Stimulated activated CD4-positive, alpha-beta T cell treated with anti-CD3 and anti-CD28 coated beads, TNF-alpha, amount 100 ng/mL, for 48 hours (primary cell): ENCODE measurements at places on chromosomes 2 and 18.

GRCh38 chr2:17792515-17792914, 23.7 kb upstream of the MSGN1 start:
- DNase-seq = no peak

- no peak for DNase-seq
Measured at GRCh38 chr2:146949400-146949799, 895.4 kb upstream of the ACVR2A start.

GRCh38 chr18:55365342-55365741, 222.7 kb downstream of the TCF4 start:
- no peak for DNase-seq

- no peak for DNase-seq
Measured at GRCh38 chr2:182043021-182043420, 57.4 kb downstream of the PPP1R1C start.

DNA sequence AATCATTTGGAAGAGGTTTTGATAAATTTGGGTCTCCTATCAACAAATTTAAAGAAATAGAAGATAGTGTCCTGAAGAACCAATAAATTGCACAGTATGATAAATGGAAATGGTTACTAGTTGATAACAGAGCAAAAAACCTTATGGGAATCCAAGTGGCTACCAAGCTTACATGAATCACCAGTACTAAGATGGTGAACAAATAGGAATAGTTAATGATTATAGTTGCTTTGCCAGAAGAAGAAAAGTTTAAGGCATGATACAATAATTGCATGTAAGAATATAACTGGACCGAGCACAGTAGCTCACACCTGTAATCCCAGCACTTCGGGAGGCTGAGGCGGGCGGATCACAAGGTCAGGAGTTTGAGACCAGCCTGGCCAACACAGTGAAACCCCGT, 19.6 kb upstream of the INO80D start:
- no peak for DNase-seq

- no peak for DNase-seq
Measured at GRCh38 chr2:8573234-8573941, 108.5 kb upstream of the ID2 start.

- DNase-seq = peak; percentile 14
Measured at GRCh38 chr2:222903234-222904220, 42.7 kb downstream of the ACSL3 start.

DNA sequence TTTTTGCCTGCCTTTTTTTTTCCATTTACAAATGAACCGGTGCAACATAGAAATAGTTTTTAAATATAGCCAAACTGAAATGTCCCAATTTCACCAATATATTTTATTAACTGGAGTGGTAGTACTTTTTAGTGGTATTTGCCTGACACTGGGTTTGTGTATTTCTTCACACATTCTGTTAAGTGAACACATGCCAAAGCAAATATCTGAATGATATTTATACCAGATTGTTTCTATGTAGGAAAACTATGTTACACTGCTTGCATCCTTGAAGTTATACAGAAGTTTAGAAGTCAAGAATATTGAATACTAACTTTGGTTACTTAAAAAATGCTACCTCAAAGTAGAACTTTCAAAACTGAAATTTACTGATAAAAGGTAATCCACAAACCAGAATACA, 19.4 kb upstream of the ITPRID2 start:
- no peak for DNase-seq

DNA sequence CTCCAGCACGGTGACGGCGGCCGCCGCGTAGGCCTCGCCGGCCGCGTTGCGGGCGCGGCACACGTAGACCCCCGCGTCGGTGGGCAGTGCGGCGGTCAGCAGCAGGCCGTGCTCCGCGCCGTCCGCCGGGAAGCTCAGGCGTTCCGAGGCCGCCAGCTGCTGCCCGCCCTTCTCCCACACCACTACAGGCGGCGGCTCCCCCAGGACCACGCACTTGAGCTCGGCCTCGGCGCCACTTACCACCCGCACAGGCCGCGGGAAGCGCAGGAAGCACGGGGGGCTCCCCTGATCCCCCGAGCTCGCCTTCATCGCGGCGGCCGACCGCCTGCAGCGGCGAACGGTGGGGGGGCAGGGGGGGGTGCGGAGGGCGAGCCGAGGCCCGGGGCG, 422 bp downstream of the OBSL1 start:
- no peak for DNase-seq

DNA sequence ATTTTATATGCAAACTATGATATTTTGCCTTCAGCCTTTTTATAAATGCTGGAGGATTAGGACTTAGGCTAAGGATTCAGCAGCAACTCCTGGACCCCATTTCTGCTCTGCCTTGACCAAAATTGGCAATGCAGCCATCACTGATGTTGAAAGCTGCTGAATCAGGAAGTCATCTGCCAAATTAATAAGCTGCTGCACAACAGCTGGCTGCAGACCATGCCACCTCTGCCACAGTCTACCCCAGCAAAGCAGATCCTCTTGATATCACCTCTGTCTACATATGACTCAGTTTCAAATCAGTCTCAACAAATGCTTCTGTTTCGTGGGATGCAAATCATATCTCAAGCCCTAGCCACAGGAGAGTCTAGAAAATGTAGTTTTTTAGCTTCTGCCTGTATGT, 7.1 kb upstream of the SOS1 start:
- no peak for DNase-seq

GRCh38 chr2:33859176-33859575, 260.1 kb upstream of the FAM98A start:
- DNase-seq = no peak

DNA sequence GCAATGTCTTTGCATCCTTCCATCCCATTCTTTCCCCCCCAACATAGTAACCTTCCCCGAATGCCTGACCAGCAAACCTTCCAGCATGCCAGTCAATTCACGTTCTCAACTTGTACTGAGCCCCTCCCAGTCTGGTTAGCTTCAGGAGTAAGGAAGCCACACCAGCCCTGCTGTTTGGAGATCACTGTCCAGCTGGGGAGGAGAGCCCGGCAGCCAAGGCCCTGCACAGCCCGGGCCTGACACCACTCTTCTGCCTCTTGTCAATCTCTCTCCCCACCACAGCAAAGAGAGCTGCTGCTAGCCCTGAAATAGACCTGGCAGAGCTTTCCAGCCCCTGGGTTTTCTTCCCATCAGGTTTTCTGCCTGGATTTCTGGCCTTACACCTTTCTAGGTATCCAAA, 185.8 kb upstream of the ID2 start:
- DNase-seq = no peak

GRCh38 chr2:182240862-182241371, 185.9 kb downstream of the PDE1A start:
- no peak for DNase-seq

DNA sequence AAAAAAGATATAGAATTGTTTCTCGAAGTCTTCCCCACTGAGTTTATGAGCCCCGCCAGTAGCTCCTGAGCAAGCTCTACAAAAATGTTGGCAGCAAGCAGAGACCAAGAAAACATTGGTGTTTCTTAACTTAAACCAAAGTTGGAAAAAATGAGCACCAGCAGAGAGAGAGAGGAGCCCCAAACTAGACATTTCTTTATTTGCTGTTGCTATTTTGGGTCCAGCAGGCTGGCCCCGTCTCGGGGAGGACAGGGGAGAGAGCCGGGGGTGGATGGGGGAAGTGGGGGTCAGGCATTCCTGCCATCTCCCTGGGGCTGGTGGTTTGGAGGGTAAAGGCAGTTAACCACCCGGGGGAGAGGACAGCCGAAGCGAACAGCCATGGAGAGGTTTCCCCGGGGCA, 113.0 kb downstream of the DYSF start:
- no peak for DNase-seq

- no peak for DNase-seq
Measured at GRCh38 chr2:238170386-238171071, 11.8 kb downstream of the ERFE start.

DNA sequence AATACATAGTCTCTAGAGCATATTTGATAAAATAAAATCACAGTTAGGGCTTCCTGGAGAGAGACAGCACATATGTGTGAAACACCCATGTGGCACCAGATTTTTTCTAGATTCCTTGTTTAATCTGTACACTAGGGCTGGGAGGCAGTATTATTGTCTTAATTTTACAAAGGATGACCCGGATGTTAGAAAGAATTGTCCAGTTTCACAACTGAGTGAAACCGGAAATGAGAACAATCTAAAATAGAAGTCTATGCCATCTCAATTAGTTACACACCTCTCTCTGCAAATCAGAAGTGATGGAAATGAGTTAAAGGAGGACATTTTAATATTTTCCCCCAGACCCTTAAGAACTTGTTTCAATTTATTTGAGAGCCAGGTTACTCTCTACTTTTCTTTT, 463.7 kb upstream of the DSEL start:
- no peak for DNase-seq

DNA sequence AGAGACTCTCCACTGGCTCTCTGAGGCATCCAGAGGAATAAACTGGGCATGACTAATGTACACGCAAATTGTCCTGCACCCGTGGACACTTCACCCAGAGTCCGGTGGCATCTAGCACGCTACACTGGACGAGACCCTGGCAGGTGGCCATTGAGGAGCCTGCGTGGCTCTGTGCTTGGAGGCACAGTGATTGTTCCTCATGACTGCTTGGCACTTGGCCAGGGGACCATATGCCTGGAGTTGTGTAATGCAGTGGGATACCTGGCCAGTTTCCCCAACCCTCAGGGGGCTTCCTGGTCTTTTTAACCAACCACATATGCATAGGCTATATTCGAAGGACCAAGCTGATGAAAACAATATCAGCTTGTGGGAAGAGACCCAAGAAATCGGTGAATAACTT, 66.6 kb downstream of the MTCL1 start:
- DNase-seq = no peak

DNA sequence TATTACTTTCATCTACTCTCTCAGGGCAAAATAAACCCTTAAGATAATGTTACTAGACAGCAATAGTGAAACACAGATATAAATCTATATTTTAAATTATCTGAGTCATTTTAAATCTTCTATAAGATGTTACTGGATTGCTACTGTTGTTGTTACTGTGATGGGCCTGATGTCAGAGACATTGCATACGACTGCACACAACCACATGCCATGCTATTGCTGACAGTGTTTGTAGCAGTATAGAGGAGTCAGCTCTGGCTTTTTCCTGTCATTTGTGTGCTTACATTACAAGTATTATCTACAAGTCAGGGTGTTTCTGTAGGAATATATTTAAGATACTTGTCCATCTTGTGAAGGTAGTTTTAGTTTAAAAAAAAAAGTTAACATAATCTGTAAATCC, 63.9 kb downstream of the CCDC148 start:
- DNase-seq = no peak

DNA sequence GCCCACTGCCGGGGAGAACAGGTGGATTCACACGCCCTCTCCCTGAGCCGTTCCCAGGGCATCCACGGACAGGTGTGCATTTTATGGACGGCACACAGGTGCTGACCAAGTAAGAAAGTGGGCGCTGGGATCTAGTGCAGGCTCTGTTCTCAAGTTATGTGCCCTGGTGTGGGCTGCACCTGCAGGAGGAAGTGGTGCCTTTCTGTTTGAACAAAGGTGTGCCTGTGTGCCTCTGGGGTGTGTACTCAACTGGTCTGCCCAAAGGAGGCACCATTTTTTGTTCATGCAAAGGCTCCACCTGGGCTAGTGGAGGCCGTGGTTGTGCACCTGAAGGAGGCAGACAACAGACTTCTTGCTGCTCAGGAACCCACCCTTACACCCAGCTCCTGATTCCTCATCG, 88.2 kb upstream of the HK2 start:
- DNase-seq = no peak
